Hippocampal formation (tissue), 2 donors: ENCODE measurements at places on chromosomes 2 and 18.

- DNase-seq, result no peak
These were observed 17.2 kb upstream of the ITGAV start for GRCh38 chr2:186572705-186573104.

DNA sequence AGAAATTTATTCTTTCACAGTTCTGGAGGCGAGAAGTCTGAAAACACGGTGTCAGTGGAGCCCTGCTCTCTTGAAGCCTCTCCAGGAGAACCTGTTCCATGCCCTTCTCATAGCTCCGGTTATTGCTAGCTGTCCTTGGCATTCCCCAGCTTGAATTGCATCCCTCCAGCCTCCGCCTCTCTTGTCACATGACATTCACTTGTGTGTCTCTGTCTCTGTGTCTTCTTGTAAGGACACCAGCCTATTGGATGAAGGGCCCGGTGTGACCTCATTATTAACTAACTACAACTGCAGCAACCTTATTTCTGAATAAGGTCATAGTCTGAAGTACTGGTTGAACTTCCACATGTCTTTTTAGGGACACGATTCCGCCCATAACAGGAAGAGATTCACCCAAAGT, 4.5 kb upstream of the PRSS56 start:
- DNase-seq, result no peak

DNA sequence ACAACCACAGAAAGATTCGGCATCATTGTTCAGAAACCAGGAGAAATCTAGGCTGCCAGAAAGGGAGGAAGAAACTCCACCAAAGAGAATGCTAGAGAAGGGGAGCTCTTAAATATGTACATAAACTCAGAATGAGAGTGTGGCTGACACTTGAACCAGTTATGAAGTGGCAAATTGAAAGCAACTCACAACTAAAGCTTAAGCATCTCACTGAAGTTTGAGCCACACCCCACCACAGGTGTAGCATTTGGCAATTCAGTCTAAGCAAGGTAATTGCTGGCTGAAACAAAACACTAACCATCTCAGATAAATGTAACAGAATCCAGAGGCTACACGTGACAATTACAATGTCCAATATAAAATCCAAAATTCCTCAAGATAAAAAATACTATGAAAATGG, 168.4 kb downstream of the DOK6 start:
- no peak for DNase-seq

- no peak for DNase-seq
These were observed 279.5 kb downstream of the AGAP1 start for GRCh38 chr2:235773188-235773928.

- DNase-seq, result no peak
These were observed 159.4 kb downstream of the MYO1B start for GRCh38 chr2:191404568-191404991.

DNA sequence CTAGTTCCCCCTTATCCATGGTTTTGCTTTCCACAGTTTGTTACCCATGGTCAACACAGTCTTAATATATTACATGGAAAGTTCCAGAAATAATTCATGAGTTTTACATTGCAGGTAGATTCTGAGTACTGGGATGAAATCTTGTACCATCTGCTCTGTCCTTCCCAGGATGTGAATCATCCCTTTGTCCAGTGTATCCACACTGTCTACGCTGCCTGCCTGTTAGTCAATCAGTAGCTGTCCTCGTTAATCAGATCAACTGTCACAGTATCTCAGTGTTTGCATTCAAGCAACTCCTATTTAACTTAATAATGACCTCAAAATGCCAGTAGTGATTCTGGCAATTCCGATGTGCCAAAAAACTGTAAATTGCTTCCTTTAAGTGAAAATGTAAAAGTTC, 76.3 kb downstream of the DYNC1I2 start:
- DNase-seq, result no peak

GRCh38 chr2:194495046-194495445, 1162.0 kb upstream of the SLC39A10 start:
- no peak for DNase-seq

GRCh38 chr18:45771587-45772480, 47.9 kb downstream of the SLC14A1 start:
- no peak for DNase-seq

- DNase-seq, result no peak
These were observed 221.0 kb upstream of the OSR1 start for GRCh38 chr2:19579461-19579860.

DNA sequence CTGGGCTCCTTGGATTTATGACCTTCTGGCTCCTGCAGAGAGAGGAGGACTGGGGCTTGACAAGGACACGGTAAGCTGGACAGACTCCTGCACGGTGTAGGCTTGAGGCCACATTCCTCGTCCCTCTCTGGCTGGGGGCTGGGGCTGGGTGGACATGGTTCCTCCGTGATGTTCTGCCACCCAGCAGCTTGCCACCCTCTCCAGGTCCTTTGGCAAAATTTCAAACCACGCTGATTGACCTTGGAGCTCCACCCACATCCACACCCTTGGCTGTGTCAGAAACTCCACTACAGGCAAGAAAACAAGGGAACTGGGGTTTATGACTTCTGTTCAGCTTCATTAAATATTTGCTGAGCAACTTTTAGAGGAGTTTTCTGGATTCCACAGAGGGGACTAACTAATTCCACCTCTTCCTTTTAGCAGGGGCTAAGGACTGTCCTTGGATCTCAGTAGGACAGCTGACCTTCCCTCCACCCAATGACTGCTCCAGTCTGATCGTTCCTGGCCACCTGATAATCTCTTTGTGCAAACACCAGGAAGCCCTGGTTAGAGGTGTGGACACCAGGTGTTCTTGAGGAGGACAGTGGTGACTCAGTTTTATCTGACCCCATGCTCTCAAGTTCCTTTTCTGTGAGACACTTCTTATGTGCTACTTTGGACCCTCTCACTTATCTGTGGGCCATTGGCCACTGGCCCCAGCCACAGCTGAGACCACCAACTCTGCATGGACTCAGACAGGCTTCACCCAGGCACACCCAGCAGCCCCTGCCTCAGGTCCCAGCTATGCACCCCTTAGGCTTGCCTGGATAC, 29.3 kb downstream of the GPR55 start:
- DNase-seq, result no peak

DNA sequence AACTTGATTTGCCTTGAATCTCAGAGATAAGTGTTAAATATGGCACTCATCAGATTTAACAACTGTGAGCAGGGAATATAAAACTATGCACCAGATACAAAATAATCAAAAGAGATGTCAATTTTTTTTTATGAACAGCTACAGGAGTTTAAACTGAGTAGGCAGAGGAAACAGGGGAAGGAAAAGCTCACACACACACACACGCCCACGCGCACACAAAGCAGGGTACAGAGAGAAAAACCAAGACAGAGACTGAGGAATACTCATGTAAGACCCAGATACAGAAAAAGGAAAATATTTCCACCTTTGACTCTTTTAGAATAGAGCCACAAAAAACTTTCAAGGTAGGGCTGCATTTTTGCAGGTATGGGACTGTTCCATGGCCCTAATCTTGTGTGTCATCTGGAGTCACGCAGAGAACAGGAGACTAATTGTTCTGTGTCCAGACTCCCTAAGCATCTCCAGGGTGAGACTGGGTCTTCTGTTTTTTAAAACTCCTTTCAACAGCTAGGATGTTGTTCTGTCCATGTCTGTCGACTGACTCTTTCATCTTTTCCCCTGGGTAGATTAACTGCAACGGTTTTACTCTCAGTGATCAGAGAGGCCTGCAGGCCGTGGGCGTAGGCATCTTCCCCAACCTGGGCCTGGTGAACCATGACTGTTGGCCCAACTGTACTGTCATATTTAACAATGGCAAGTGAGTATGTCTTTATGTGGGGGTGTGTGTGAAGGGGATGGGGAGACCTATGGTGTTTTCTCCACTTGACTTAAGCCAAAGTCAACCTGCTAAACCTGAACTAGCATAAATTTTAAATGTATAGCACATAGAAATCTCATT, 23.0 kb downstream of the SMYD1 start:
- DNase-seq, result no peak

- DNase-seq, result no peak
These were observed 849 bp downstream of the AQP4 start for GRCh38 chr18:26864658-26865057.

- DNase-seq, result no peak
These were observed 1.4 kb downstream of the EHBP1 start for GRCh38 chr2:62706721-62707521.

- DNase-seq, result no peak
These were observed 21.9 kb upstream of the MCFD2 start for GRCh38 chr2:46937471-46937901.

- peak; percentile 6 for DNase-seq
These were observed 440.5 kb downstream of the NBAS start for GRCh38 chr2:15120631-15121030.

DNA sequence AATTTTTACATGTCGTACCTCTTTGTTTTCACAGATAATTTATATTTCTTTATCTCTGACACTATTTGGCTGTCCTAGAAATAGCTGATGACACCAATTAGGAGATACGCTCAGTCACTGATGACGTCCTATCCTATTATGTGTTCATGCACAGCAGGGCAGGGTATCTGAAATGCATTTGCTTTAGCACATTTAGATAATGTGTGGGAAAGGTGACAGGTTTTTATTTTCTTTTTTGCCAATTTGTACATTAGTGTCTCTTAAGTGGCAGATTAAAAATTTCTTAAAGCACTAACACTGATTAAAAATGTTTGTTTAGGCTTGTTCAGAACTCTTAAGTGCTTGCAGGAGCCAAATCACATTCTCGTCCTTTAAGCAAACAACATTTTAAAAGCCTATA, 39.7 kb downstream of the CDC42EP3 start:
- DNase-seq, result no peak

GRCh38 chr2:223576873-223577272, 25.3 kb downstream of the SCG2 start:
- no peak for DNase-seq

DNA sequence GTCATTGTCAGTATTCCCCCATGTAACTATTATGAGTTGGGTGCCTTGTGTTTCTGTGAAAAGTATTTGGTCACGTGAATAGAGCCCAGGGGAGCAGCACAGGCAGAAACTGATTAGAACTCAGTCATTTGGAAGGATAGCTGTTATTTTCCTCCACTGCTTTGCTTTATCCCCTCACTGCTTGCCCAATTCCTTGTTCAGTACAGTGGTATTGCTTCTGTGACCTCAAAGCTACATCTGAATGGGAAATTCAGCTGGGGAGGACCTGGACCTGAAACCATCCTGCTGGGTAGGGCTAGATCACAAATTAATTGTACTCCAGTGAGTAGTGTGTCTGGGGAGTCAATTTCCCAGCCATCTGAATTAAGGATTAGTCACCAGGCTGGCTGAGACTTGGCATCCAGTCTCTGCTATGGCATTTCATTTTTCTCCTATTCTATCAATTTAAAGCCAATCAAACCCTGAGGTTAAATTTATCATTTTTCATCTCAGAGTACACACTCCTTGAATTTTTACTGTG, 1231.6 kb upstream of the GYPC start:
- DNase-seq, result no peak

DNA sequence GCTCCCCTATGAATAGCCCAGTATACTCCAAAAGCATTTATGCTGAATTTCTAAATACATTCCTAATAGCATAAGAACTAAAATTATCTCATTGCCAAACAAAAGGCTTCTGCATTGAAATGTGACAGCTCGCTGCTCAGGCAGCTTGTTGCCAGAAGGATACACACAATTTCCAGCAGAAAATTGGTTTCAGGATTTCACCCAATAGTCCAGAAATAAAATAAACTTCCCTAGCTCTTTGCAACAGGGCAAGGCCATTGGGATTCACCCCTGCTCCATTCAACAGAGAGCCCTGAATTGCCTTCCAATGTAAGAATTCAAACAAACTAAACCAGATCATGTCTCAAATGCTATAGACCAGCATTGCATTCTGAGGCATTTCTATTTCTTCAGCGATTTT, 70.7 kb downstream of the RBM43 start:
- DNase-seq, result no peak

DNA sequence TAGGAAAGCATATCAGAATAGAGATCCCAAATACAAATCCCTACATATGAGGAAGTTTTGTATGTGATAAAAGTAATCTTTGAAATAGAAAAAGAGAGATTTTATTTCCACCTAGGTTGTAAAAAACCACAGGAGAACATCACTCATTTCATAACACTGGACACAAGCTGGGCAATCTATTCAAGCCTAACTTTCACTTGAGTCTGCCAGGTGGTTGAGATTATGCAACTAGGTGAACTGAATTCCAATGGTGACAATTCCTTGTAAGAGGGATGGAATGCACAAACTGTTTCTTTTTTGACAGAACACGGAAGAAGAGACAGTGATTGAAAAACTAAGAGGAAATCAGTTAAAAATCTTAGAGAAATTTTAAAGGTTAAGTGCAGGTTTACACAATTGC, 619.6 kb upstream of the TMEFF2 start:
- DNase-seq, result no peak
